ENCODE measurements at places on chromosomes 12 and 14.

DNA sequence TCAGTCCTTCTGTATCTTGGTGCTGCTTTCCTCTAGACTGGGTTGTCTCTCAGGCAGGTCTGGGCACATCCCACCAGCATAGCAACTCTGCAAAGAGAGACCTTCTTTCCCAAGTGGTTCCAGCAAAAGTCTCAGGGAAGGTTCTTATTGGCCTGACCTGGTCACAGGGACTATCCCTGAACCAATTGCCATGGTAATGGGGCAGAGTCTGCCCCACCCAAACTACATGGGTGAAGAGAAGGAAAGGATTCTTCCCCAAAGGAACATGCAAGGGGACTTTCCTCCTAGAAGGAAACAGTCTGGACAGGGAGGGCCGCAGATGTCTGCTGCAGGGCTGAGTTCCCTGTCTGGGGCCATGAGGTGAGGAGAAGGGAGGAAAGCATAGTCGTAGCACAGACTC lies 122.2 kb upstream of the NCOR2 start:
- ATAC-seq = no peak

- no peak for ATAC-seq
Observed at GRCh38 chr12:105831372-105831771, 307.4 kb downstream of the NUAK1 start.

- no peak for ATAC-seq
Observed at GRCh38 chr12:7016958-7017571, 1.2 kb downstream of the LPCAT3 start.

GRCh38 chr12:12214635-12215131 lies 52.2 kb downstream of the LRP6 start:
- ATAC-seq = no peak

GRCh38 chr12:78418919-78419318 lies 445.7 kb upstream of the SYT1 start:
- no peak for ATAC-seq

DNA sequence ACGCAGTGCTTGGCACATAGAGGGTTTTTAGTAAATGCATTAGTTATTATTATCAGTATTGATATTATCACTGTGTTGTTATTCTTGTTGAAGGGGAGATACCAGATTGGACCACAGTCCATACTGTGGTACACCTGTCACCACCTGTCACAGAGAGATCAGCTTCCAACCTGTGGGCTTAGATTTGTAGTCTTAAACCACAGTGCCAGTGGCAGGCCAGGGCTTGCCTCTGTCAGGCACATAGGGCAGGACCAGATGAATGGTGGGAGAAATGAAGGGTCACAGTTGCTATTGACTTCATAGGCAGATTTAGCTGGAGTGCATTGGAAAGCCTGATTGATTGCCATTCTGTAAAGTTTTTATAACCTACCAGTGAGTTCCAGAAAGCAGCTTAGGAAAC lies 35.1 kb downstream of the ARL1 start:
- no peak for ATAC-seq

DNA sequence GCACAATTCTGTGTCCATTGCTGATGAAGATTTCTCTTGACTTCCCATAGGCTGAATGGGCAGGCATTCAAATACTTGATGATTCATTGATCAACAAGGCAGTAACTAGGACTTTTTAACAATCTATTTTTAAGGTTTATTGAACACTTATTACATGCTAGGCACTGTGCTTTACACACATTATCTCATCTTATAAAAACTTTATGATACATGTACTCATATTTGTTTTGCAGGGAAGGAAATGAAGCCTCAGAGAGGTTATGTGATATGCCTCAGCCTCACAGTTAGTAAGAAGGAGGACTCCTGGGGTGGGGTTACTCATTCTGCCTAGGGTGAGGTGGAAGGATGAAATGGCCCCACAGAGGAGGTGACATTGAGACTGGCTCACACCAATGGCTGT lies 12.9 kb upstream of the EMP1 start:
- peak; percentile 67 for ATAC-seq

DNA sequence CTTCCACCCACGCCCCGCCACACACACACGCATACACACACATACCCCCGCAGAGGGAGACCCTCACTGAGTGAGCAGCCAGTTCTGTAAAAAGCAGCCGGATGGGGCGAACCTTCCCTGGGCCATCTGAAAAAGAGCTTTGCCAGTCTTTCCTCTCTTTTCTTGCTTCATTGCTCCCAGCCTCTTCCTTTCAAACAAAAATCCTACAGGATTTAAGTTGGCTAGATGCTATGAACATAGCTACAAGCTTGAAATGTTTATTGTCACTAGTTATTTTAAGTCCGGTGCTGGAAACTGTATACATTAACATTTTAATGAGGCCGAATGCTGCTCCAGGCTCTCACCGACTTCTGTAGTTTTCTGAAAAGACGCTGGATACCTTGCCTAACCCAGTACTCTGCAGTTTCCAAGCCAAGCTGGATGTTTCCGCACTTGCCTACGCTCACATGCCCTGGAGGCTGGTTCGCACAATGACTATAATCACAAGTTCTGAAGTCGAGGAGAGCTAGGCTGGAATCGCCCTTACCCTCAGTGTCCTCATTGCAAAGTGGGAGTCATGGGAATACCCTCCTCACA lies 39.2 kb downstream of the LTBP2 start:
- ATAC-seq = no peak

DNA sequence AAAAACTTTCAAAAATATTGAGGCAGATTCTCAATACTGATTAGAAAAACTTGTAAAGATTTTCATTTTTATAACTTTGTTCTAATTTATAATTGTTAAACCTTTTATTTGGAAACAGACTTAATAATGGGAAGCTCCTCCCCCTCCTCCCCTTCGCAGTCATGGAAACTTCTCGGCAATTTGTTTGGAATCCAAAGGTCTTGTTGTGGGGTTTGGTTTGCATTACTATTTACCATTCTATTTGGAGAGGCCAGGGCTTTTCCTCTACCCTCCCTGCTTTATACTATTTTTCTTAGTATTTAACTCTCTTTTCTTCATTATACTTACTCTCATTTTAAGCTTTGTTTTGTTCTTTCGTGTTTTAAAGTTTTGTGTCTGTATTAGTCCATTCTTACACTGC lies 6.0 kb downstream of the SLC39A9 start:
- no peak for ATAC-seq

GRCh38 chr12:101749657-101750056 lies 10.4 kb upstream of the SYCP3 start:
- ATAC-seq = no peak

DNA sequence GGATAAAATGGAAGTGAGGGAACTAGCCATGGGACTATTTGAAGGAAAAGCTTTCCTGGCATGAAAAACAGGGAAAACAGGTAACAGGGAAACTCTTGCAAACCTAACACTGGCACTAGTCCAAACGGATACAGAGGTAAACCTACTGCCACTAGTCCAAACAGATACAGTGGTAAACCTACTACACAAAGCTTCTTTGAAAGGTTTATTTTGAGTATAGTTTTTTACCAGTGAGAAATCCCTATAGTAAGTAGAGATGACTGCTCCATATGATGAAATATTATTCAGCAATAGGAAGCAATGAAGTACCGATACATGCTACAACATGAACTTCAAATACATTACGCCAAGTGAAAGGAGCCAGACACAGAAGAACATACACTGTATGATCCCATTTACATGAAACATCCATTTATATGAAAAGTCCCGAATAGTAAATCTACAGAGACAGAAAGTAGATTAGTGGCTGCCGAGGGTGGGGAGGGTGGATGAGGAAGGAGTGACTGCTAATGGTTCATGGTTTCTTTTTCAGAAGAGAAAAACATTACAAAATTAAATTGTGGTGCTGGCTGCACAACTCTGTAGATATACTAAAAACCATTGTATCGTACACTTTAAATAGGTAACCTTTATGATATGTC lies 25.5 kb downstream of the SPTLC2 start:
- no peak for ATAC-seq

- no peak for ATAC-seq
Observed at GRCh38 chr12:15001733-15002382, 29.0 kb downstream of the PDE6H start.

DNA sequence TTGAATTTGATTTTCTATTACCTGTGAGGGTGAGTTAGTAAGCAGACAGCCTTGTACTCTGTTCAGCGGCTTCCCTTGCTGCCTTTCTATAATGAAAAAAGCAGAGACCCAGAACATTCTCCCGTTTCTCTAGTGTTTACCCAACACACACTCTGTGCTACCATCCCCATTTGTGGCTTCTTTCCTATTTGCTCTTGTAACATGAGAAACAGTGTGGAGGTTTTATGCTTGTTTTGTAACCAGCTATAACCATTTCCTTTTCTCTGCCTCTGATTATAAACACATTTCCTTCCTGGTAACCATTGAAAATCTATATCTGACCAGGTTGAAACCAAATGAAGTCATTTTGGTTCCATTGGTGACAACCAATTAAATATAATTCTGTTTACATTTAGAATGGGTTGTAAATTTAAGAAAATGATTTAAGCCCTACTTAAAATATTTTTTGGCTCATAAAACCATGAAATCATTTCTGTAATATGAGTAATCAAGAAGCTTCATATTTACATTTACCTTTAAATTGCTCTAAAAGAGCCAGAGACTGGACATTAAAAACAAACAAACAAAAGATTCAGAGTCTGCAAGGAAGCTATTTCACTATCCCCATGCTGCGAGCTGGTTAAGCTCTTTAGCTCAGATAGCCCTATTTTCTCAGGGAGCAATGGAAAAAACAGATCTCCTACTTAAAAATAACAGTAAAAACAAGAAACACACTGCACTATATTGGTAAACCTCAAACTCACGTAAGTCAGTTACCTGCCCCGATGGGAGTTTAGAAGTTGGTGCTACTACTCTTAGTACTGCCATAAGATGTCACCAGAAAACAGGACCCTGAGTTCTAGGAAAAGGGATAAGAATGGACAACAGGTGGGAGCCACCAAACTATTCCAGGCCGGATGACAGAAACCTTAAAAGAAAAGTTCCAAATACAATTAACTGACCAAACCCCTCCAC lies 206.5 kb upstream of the EEA1 start:
- ATAC-seq = no peak

DNA sequence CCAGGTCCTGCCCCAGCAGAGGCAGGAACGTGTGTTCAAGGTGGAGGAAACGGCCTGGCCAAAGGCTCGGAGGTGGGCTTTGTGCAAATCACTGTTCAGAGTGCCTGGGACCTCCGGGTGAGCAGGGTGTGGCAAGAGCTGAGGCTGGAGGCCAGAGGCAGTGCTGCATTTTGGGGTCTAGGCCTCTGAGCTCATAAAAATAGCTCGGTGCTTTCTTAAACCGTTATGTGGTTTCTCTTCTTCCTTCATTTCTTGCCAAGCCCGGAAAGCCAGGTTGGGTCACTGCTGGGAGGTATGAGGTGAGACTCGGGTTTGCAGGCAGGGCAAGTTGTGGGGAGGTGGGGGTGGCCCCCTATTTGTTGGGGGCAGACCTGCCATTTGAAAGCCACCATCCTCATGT lies 178.8 kb upstream of the MYL2 start:
- no peak for ATAC-seq

DNA sequence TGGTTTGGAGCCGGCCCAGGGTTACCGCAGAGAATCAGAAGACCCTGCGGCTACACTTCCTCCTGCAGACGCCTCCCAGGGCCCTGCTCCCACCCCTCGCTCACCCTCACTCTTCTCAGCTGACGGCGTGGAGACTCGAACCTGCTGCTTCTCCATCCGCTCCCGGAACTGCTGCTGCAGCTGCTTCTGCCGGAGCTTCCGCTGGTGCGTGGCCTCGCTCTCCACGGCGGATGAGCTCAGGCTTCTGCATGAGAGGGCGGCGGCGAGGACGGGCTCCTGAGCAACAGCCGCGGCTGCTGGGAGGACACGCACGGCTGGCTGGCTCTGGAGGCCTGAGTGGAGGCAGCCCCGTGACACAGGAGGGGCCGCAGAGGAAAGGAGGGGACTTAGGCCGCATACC lies 33.3 kb downstream of the RAD52 start:
- no peak for ATAC-seq

DNA sequence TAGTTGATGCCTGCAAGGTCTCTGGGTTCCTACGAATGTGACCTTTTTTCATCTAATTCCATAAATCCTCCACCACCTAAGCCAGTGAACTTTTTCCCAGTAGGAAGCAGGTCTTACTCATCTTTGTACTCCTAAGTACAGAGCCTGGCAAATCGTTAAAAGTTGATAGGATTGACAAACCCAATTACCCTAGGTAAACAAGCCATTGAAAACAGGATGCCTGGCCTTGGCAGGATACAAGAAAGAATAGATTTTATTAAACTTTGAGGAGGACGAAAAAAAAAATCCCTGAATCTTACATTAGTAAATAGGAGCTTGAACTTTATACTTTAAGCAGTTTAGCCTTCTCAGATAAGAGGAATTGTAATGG lies 5.6 kb downstream of the TBPL2 start:
- ATAC-seq = no peak

- ATAC-seq = no peak
Observed at GRCh38 chr14:67999290-67999689, 179.7 kb downstream of the RAD51B start.

- no peak for ATAC-seq
Observed at GRCh38 chr12:3496957-3497356, 6.0 kb downstream of the PRMT8 start.

- no peak for ATAC-seq
Observed at GRCh38 chr14:85475113-85475512, 54.8 kb upstream of the FLRT2 start.

DNA sequence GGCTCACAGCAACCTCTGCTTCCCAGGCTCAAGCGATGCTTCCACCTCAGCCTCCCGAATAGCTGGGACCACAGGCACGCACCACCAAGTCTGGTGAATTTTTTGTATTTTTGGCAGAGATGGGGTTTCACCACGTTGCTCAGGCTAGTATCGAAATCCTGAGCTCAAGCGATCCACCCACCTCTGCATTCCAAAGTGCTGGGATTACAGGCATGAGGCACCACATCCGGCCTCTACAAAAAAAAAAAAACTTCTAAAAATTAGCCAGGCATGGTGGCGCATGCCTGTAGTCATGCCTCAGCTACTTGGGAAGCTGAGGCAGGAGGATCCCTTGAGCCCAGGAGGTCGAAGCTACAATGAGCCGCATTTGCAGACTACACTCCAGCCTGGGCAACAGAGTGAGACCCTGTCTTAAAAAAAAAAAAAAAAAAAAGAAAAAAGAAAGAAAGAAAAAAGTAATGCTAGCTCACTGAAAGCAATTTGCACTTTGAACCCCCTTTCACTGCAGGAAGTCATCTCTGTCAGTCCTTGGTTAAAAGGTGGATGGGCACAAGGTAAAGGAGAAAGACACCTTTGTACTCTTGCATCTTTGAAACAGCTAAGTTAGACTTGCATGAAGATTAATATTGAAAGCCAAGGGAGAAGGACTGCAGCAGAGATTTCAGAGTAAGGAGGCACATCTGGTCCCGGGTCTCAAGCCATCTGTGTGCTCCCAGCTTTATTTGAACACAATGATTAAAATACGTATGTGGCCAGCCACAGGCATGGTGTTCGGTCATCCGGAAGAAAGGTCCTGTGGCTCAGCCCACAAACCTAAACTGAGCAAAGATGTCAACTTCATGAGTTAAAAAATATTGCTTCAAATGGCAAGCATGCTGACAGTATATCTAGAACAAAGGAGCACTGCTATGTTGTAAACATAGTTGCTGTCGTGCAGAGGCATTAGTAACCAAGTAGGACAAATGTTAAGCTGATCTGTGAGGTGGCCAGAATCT lies 103.8 kb upstream of the HMGA2 start:
- ATAC-seq = no peak

GRCh38 chr12:111401167-111401605 lies 4.5 kb upstream of the SH2B3 start:
- ATAC-seq = no peak
